ENCODE measurements at places on chromosomes 2 and 18.

GRCh38 chr2:6213056-6213780, 521.0 kb downstream of the SOX11 start:
- DNase-seq: no peak

- DNase-seq: no peak
These were observed 63.3 kb downstream of the XRCC5 start for GRCh38 chr2:216172493-216172892.

DNA sequence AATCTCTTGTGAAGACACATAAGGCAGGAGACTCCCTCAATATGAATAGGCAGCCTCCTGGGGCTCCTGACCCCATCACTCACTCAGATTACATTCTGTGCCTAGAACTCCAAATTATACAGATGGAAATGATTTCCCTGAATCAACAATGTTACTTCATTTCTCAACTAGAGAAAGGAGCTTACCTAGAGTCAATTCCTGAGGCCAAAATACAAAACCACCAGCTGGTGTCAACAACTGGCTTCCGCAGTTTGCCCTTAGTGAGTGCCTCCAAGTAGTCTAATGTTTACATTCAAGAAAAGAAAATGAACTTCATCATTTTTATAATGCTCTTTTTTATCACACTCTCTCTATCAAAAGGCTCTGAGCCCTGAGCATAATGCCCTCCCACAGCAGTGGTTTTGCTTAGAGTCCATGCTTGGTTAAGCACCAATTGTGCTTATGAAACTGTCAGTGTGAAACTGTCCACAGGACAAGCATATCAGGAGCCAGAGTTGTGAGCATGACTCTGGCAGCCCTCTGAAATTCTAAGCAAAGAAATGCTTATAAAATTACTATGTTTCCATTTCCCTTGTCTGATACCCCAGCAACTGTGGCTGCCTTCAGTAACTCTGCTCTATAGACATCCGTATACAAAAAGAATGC, 305.7 kb upstream of the PKDCC start:
- DNase-seq: no peak

GRCh38 chr18:35502052-35502451, 4.3 kb upstream of the INO80C start:
- DNase-seq: no peak

DNA sequence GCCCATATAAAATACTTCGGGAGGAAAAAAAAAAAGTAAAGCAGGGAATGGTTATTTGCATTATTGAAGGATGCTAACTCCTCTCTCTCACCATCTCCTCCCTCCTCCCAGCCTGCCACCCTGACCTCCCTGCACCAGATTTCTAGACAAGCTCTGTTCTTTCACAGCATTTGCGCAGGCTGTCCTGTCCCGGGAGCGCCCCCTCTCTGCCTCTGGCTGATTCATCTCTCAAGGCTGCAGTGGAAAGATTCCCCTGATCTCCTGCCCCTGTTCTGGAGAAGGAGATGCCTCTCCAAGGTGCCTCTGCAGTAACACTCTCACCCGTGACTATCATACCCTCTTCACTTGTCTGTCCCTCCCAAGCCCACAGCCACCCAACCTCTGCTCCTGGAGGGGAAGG, 38.5 kb downstream of the COL4A4 start:
- DNase-seq: no peak

GRCh38 chr2:197804758-197805714, 643 bp downstream of the PLCL1 start:
- DNase-seq: peak; percentile 14

DNA sequence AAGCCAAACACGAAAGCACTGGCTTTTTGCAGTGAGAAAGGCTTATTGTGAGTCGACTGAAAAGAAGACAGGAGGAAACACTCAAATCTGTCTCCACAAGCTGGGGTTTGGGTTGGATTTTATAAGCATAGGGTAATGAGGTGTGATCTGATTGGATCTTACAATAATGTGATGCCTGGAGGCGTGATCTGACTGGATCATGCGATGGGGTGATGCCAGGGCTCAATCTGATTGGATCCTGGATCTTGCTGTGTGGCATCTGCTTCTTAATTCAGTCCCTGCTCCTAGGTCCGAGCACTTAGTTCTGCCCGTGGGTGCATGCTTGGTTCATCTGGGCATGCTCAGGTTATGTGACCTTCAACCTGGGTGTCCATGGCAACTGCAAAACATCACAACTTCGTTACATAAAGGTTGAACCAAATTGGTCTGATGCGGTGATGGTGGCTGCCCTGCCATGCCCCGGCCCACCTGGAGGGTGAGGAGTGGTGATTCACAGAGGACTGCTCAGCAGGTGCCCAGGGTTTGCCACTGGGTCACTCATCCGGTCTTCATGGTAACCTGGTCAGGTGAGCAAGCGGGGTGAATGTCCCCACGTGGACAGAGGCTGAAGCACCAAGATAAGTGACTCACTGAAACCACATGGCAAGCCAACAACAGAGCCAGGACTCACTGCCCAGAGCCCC, 111.0 kb downstream of the KCNF1 start:
- no peak for DNase-seq

DNA sequence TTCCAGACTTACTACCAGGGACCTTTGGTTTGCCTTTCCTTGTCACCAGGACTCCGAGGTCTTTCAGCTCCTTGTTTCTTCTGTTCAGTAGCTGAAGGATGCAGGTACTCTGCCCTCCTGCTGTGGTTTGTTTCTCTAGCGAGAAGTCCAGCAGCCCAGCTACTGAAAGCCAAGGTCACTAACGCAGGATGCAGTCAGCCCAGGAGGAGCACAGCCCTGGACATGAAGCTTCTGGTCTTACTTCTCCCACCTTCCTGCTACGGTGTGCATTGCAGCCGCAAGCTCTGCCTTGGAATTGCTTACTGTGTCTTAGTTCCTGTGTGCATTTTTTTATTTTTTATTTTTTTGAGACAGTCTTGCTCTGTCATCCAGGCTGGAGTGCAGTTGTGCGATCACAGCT, 62.4 kb downstream of the DGKD start:
- DNase-seq: no peak

DNA sequence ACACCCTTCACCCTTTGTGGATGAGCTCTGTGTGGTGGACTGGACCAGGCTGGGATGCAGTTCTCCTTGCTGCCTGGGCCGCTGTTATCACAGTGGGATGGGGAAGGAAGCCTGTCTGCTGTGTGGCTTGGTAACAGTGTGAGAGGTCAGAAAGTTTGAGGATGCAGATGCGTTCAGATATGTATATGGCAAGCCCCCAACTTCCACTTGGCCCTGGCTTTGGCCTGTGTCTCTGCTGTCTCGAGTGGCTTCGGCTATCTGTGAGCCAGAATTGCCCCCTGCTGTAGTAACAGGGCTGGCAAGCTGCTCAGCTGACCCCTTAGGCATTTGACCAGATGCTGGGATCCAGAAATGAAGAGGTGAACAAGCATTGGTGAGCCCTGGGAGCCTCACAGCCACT, 106.8 kb downstream of the WDSUB1 start:
- no peak for DNase-seq

DNA sequence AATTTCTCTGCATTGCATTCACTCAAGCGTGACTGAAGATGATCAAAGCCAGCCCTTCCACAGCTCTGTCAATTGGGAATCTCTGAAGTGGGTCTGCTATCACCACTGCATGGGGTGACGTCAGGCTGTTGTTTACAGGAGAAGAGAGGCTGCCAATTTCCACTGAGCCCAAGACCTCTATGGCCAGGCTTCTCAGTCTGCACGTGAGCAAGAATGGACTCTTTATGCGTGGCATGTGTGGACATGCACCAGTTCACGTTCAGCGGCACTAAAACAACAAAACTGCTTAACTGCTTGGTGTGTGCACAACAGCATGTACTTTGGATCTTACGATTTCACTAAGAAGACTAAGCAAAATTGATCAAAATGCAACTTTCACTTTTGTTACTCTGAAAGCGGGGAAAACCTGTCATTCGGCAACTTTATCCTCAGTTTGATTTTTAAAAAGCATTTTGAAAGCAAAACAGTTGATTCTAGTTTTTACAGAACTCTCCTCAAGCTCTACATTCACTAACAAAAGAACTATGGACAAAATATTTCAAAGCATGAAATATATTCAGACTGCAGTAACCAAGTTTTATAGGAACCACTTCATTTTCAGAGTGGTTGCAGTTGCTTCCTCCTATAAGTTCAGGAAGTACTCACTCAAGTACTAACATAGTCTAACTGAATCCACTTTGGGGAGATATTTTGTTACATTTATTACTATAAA, 77.0 kb upstream of the SERTAD2 start:
- DNase-seq: peak; percentile 50

DNA sequence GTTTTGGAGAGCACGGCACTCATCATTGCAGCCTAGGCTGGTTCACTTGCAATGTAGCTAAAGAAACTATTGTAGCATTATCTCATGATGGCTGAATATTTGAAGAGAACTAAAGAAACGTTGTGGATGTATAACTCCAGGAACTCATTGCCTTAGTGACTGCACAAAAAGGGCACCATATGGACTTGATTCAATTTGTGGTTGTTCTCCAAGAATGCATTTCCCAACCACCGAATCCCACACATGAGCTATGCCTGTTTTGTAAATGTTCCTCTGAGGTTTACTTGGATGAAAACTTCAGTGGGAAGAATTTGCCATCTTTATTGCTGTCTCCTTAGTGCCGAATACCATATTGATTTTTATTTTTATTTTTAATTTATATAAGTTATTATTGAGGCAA, 43.5 kb downstream of the DOK6 start:
- DNase-seq: no peak
